ENCODE measurements at places on chromosomes 13 and 19.

- DNase-seq, result no peak
Observed at GRCh38 chr19:47573071-47574026, at the start of gene ZNF541. ZNF541 (minus strand) TSS chr19:47573148; CDS start chr19:47555856, 17,292 bp downstream.

GRCh38 chr19:49106648-49107135 lies 7.5 kb upstream of the LIN7B start:
- DNase-seq, result peak; percentile 57

DNA sequence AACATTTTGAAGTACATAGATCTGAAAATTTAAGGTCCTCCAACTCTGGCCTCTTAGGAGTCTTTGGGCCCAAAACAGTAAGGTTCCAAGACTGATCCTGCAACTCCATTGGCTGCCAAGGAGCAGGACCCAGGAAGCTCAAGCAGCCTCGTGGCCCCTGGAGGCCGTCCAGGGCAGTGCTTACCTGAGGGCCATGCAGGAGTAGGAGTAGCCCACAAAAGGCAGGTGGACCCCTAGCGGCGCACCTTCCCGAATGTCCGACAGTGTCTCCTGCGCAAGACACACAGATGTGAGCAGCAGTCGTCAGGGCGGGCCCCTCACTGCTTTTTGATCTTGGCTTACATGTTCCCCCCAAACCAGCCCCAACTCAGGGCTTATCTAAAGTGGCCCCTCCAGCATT lies 5.7 kb upstream of the SIX5 start:
- no peak for DNase-seq

DNA sequence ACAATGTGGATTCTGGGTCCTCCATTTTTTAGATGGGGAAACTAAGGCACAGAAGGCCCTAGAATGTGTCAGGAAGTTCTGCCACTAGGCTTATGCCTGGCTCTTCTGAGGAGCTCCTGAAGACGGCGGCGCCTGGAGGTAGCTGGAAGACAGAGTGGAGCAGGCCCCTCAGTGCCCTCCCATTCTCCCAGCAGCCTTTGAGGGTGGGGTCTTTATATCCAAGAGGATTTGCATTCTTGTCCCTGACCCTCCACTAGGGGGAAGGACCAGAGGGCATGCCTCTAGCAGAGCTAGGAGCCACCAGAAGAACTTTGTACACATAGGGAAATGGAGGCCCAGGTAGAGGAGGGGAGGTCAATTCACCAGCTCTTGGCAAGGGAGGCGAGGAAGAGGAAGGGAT lies 9.4 kb downstream of the CELF5 start:
- no peak for DNase-seq

- DNase-seq, result no peak
Observed at GRCh38 chr19:38644719-38645118, 2.7 kb upstream of the ACTN4 start.

DNA sequence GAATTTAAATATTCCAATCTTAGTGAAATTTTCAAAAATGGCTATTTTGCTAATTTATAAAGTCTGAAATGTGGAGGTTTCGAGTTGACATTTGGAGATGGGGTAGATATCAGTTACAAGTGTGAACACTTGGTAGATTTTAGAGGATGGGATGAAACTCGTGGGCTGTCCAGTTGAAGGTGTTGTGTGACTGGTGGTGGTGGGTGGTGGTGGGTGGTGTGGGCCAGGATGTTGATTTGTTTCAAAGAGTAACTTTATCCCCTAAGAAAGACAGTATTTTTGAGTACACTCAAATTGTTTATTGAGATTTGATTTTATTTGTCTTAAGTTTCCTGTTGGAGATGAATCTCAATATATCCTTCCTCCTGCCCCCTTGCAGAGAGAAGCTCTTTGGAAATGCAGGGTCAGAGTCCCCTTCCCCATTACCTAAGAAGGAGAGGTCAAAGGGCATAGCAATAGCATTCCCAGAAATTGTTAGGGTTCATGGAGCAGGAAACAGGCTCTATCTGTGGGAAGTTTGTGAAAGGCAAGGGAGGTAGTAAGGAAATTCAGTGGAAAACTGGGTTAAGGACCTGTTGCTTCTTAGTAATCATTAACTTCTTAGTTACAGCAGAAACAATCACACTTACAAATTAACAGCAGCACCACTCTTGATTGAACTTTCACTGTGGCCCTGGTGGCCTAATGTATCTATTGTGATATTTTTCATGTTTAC lies 133.6 kb upstream of the RNF113B start:
- DNase-seq, result no peak

DNA sequence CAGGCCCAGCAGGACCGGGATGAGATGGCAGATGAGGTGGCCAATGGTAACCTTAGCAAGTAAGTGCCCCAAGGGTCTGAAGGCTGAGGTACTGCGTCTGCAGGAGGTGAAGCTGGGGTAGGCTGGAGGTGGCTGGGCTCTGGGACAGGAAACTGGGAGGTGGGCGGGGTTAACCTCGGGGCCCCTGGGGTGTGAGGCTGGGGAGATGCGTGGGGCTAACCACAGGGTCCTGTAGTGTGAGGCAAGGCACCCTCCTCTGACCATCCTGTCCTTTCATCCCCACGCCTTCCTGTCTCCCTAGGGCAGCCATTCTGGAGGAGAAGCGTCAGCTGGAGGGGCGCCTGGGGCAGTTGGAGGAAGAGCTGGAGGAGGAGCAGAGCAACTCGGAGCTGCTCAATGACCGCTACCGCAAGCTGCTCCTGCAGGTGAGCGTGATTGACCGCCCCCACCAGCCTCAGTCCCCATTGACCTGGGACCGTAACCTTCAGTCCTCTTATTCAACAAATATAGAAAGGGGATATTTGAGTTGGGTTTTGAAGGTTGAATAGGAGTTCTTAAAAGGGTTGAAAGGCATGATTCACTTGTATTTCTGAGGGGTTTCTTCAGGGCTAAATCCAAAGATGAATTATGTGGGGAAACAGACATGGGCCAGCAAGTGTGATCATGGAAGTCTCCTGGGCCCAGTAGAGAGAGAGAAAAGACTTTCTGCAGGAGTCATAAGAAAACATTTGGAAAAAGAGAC lies 35.7 kb downstream of the KCNC3 start:
- no peak for DNase-seq

- DNase-seq, result no peak
Observed at GRCh38 chr13:43054803-43055802, 31.7 kb downstream of the DNAJC15 start.

DNA sequence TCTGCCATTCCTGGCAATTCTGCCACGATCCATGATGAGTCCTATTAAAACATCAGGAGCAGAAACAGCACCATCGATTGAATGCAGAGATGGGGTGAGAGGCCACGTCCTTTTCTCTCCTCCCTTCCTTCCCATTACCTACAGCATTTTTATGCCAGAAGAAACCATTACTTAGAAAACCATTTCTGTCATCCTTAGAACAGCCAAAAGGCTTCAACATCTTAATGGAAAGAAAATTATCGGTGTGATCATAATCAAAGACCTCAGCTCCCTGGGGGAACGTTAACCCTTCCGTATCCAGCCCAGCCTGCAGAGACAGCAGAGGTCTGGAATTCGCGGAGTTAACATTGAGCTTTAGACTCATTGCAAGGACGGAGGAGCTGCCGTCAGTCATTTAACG lies 56.0 kb upstream of the SIAH3 start:
- no peak for DNase-seq

GRCh38 chr19:55014714-55015113 lies 23.4 kb downstream of the GP6 start:
- DNase-seq, result no peak

GRCh38 chr13:81658598-81659370 lies 1317.9 kb upstream of the SPRY2 start:
- DNase-seq, result no peak

- no peak for DNase-seq
Observed at GRCh38 chr13:19185086-19185864, 3.7 kb upstream of the TUBA3C start.

GRCh38 chr13:99859178-99860177 lies 112.1 kb downstream of the ZIC5 start:
- DNase-seq, result no peak

DNA sequence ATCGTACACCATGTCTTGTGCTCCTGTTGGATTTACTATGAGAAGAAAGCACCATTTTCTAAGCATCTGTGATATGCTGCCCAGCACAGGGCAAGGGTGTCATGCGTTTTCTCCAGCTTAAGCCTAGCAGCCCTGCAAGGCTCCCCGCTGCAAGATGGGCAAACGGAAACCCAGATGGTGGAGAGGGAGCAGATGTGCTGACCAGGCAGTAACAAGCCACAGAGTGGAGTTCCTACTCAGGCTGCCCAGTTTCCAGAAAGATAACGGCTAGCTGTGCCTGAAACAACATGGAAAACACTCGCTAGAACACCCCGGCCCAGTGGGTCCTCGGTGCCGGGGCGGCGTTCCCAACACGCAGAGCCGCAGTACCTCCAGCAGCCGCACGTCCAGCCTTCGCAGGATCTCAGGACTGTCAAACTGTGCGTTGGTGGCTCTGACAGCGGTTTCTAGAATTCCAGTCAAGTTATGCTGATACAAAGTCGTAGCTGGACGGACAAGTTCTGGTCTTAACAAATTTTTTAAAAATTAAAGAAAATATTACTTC lies 68.4 kb downstream of the TUBGCP3 start:
- DNase-seq, result no peak

GRCh38 chr13:99740251-99740979 lies 231.2 kb downstream of the ZIC5 start:
- DNase-seq, result no peak

DNA sequence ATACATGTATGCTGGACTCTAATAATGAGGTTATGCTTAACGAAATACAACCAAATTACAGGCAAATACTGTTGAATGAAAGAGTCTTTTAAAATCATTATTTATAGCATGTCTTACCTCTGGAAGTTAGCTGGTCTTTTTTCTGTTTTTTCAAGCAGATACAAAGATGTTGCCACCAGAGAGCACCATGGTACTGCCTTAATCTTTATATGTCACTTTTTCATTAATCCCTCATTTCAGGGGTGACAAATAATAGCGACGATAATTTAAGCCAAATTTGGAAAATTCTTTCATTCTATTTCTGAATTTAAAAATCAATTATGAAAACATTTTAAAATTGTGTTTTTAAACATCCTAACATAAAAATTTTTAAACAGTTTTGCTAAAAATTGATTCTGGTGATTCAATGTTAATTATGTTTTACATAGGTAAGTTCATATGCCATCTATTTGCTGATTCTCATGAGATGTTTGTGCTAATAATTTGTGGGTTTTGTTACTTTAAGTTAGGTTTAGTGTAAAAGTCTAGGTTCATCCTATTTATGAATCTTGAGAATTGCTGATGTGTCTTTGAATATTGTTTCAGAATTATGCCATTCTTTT lies 379.3 kb upstream of the SGCG start:
- DNase-seq, result peak; percentile 13

DNA sequence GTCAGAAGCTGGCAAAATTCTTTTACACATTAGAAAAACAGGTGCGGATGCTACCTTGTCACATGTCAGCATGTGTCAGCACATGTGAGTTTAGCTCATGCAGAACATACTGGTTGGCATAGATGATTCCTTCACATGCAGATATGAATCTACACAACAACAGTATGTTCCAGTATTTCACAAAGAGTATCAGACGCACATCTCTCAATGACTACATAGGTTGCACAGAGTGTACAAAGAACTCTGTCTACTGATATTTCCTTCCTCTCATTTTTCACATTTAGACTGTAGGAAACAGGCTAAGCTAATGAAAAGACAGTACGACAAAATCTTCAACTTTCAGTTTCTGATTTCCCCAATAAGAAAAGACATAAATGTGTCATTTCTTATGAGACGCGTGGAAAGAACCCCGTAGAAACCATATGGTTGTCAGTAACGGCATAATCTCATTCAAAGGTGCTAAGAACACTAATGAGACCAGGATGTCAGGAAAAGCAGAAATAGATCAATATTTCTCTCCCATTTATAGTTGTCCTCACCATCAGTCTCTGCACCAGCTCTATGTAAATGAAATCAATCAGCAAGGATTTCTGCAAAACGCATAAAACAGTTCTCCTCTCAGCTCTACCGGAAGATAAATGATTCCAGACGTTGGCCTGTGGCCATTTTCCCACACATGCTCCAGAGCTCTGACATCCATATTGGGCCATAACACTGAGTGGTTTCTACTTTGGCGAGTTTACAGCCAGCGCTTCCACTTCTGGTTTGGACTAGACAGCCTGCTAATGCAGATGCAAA lies 81.2 kb downstream of the STARD13 start:
- DNase-seq, result no peak

GRCh38 chr13:33855371-33855895 lies 37.5 kb downstream of the RFC3 start:
- DNase-seq, result no peak

- DNase-seq, result no peak
Observed at GRCh38 chr13:61086087-61086486, 329.6 kb downstream of the PCDH20 start.

DNA sequence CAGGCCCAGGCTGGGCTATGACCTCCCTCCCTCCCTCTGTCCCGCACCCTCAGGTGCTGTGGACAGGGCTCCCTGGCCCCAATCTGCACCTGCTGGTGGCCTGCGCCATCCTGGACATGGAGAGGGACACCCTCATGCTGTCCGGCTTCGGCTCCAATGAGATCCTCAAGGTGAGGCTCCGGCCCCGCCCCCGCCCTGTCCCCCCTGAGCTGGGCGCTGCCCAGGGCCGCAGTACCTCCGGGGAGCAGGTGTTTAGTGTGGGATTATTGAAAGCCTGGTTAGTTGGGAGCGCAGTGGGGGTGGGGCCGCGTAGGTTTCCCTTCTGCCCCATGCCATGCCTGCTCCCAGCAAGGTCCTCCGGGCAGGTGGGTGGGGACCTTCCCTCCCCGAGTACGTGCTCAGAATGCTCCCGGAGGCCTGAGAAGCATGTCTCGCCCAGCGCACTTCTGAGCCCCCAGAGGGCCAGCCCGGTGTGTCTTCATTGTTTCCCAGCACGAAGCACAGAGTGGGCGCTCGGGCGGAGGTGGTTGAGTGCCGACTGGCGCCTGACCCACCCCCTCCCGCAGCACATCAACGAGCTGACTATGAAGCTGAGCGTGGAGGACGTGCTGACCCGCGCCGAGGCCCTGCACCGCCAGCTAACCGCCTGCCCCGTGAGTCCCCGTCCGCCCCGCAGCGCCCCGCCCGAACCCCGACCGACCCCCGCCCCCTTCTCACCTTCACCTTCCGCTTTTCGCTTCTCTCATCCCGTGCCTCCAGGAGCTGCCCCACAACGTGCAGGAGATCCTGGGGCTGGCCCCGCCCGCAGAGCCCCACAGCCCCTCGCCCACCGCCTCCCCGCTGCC lies 8.8 kb downstream of the IL4I1 start:
- DNase-seq, result no peak

- no peak for DNase-seq
Observed at GRCh38 chr13:30418075-30418716, 4.1 kb upstream of the UBE2L5 start.

Measured in GM13976 (cell line).